Stimulated activated CD4-positive, alpha-beta T cell treated with anti-CD3 and anti-CD28 coated beads, Interleukin-4, amount 100 ng/mL, for 48 hours (primary cell): ENCODE measurements at places on chromosomes 11 and 22.

DNA sequence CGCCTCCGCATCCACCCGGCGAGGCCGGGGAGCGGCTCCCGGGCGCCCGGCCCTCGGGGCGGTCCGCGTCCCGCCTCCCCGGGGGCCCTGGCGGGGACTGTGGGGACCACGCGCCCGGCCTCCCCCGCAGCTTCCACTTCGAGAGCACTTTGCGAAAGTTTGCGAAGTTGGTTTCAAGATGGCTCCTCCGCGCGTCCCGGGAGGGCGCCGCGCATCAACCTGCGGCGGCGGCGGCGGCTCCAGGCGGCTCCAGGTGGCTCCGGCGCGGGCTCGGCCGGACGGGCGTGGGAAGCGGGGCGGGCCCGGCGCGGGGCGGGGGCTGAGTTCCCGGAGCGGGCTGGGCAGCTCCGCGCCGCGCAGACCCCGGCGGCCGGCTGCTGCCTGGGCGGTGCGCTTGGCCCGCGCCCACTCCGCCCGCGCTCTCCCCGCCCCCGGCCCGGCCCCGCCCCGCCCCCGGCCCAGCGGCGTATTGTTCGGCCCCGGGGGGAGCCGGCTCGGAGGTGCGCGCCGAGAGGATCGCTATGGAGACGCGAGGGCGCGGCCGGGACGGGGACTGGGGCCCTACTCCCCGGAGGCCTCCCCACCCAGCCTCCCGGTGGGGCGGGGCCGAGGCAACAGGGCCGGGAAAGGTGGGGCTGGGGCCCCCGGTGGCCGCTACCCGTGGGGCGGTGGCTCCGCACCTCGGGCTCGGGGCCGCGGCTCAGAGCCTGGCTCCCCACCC, at the start of gene CELSR1:
TSS of gene CELSR1 (minus strand) at position 396 of the 721 bp plus-strand sequence. CDS start 450 bp downstream, outside the sequence.
- no peak for DNase-seq

DNA sequence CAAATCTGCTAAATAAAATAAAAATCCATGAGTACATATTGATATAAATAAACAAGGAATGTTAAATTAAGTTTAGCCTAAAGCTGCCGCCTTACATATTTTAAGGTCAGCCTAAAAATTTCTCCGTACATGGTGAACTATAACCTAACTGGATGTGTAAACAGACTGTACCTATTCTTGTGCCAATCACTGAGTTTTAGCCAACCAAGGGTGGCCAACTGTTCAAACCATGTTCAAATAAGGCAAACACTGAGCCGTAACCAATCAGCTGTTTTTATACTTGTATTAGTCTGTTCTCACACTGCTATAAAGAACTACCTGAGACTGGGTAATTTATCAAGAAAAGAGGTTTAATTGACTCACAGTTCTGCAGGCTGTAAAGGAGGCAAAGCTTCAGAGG, 8.6 kb upstream of the QSER1 start:
- no peak for DNase-seq

DNA sequence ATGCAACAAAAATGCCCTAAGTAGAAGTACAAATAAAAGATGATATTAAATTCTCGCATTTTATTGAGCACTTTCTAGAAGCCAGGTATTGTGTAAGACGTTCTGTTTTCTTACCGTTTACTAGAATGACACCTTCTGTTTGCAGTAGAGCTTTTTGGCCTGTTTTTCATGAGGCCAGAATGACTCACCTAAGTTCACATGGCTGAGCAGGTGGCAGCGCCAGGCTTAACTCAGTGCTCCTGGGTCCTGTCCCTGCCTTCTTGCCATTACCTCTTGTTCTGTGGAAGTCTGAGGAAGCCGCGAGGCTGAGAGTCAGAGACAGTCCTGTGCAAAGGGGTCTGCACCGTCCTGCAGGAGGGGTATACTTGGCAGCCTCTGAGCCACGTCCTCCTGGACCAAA, 113.8 kb downstream of the ATXN10 start:
- DNase-seq = no peak

DNA sequence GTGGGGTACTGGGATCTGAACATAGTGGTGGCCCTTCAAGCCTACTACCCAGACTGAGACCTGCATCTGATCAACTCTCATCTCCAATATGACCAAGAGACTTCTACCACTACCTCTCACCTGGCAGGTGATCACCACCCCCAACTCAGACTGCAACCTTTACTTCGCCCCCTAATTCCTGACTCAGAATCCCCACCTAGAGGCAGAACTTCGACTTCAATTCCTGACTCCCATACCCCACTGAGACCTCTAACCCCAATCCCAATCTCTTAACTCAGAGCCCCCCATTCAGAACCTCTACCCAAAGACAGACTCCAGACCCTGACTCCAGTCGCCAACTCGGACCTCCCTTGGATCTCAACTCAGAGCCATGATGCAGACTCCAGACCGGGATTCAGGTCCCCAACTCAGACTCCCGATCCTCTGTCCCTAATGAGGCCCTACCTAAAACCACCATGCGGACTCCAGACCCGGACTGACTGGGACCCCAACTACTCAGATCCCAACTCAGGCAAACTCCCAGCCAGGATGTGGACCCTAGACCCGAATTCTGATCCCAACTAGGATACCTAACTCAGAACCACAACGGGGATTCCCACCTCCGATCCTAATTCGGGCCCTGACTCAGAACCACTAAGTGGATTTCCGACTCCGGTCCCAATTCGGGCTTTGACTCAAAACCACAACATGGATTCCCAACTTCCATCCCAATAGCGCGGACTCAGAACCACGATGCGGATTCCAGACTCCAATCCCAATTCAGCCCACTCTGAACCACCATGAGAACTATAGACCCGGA, 1.2 kb downstream of the KCNQ1OT1 start:
- no peak for DNase-seq

GRCh38 chr11:129252621-129253020, 60.5 kb upstream of the ARHGAP32 start:
- DNase-seq = no peak

DNA sequence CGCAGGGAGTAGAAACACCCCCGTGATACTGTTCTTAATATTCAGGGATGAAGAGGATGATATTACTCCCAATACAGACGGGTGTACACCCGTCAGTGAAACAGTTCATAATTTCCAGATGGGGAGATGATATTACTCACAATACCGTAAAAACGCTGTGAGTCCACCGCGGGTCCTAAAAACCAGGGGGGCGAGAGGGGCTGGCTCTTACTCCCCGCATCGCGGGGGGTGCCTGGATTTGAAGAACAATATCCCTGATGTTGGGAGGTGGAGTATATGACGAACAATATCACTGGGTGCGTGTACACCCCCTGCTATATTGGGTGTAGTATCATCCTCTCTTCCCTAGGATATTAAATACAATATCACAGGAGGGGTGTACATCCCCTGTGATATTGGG, 20.5 kb upstream of the APOL5 start:
- DNase-seq = no peak

DNA sequence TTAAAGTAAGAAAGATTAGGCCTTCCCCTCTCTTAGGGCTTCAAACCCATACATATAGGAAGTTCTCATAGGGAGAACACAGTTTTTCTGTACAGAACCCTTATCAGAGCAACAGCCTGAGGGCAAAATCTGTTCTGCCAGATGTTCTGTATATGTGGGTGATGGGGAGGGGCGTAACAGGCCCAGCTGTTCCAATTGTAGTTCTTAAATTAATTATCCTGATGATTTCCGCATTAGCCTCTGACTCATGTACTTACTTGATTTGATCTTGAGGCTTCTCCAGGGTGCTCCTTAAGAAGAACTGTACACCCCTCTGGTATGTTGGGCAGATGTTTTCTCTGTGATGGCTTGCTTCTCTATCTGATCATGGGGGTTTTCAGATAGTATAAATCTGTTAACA, 123.1 kb upstream of the C11orf87 start:
- no peak for DNase-seq

DNA sequence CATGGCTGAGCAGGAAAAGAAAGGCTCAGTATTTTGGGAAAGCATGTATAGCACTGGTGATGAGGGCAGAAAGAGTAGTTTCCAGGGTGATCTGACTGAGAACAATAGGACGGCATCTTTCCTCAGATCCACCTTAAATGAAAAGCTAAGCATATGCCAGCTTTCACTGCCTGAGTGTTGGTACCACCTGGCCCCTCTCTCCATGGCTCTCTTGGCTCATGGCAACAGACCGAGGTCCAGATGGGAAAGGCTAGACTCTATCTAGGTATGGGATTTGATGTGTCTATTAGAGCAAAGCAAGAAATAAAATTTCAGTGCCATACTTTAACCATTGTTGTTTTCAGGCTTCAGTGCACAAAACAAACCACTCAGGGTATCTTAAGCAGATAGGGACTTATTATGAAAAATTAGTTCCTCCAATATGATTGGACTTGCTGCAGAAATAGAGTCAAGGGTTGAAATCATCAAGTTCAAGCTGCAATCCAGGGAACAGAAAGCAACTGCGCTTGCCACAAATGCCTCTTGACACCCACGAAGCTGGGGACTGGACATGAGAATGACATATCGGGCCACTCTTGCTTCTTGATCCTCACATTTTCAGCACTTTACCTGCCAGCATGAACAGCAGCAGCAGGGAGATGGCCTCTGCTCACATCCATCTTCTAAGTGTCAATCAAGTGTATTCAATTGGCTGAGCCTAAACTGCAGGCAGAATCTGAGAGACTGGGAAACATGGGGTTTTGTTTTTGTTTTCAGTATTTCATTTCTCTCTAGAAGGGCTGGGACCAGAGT, 64.0 kb upstream of the SNX19 start:
- no peak for DNase-seq

GRCh38 chr11:73219396-73220285, 1.6 kb downstream of the P2RY2 start:
- no peak for DNase-seq

DNA sequence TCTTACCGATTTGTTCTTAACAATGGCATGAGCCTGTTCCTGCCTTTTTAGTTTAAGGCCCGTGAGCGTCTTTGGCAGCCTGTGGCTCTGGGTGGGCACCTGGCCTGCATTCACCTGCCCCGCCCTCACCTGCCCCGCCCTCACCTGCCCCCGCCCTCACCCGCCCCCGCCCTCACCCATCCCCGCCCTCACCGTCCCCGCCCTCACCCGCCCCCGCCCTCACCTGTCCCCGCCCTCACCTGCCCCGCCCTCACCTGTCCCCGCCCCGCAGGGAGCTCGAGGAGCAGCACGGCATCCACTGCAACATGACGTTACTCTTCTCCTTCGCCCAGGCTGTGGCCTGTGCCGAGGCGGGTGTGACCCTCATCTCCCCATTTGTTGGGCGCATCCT, 14.2 kb downstream of the GATD1 start:
- no peak for DNase-seq

- no peak for DNase-seq
Observed at GRCh38 chr22:31615940-31616314, 46.1 kb downstream of the PISD start.

DNA sequence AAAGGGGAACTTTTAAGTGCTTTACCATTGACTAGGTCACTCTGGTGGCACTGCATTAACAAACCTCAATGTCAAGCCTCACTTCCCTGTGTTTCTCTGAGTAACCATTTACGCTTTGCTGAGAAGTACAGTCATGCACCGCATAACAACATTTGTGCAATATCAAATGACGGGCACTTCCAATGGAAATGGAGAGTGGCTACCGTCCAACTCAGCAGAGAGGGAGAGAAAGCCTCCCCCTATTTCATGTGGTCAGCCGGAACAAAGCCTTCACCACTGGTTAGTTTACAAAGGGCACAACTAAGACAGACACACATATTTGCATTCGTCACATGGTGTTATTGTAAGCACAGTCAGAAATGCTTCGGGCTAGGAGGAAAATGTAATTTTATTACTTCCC, 117.3 kb downstream of the RASSF10 start:
- no peak for DNase-seq

DNA sequence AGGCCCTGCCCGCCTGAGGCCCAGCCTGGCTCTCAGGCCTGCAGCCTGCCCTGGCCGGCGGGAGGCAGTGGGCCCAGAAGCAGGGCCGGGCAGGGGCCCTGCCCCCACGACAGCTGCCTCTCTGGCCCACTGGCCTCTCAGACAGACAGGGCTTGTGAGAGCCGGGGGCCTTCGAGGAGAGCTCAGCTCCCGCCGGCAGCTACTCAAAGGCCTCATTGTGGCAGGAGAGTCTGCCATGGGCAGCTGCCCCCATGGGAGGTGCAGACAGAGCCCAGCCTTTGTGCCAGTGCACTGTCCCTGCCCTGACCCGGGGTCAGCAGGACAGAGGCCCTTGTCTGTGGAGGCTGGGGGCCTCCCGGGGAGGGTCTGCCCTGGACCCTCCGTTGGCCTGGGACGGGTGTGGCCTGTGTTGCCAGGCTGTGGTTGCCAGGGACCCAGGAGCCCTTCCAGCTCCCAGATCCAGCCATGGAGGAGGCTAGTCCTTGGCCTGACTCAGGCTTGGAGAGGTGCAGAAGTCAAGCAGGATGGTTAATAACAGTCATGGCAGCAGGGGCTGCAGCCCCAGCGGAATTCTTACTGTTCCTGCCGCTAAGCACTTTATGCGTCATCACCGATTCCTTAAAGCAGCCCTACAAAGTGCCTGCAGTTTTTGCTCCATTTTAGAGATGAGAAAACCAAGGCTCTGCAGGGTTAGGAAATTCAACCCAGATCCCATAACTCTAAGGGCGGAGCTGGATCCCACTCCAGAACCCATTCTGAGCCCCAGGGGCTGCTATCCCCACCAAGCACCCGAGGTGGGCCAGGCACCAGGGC, 12.5 kb downstream of the FLRT1 start:
- DNase-seq = no peak

DNA sequence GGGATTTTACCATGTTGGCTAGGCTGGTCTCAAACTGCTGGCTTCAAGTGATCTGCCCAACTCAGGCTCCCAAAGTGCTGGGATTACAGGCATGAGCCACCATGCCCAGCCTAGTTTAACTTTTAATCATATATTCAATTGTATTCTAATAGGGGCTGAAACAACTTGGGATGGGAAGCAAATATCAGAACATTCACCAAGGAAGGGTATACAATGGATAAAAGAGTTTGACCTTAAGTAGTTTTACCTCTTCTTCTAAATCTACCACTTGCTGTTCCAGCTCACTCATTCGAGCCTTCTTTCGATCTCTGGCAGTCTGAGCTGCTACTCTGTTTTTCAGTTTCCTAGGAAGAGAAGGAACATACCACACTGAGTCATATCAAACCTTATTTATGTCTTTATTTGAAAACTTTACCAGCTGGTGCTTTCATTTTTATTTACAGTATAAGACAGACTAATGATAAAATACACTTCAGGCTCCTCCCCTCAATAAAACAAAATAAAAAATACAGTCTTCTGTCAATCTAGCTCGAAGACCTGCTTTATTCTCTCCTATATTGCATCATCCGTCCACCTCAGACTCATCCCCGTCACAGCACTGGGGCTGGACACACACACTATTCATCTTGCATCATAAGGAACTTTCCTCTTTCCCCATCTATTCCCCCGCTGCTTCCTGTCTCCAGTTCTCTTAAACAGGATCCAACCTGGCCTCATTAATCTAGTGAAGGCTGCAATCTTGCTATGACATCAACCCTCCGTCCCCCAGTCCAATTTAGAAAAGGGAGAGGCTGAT, 1.4 kb downstream of the XBP1 start:
- DNase-seq = no peak
